Brain microvascular endothelial cell (primary cell): ENCODE measurements at places on chromosomes 3 and 15.

DNA sequence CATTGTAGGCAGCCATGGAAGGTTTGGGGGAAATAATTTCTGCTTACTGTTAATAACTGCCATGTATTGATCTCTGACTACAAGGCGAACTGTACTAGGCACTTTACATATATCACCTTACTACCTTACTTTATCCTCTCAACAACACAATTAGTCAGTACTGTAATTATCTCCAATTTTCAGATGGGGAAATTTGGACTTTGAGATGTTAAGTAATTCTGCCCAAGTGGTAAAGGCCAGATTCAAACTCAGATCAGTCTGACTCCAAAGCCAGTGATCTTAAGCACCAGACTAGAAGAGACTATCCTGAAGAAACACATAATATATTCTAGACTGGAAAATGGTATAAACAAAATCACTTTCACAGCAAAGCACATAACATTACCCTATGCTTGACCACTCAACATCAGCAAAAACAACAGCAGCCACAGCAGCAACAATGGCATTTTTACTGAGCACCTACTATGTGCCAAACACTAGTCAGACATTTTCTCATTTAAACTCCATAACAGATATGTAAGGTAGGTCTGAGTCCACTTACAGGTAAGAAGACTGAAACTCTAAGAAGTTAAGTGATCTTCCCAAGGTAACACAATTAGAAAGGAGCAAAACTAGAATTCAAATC, 13.1 kb downstream of the MTHFS start:
- no peak for DNase-seq

GRCh38 chr3:122640437-122640999, 40.1 kb upstream of the PARP14 start:
- no peak for DNase-seq

DNA sequence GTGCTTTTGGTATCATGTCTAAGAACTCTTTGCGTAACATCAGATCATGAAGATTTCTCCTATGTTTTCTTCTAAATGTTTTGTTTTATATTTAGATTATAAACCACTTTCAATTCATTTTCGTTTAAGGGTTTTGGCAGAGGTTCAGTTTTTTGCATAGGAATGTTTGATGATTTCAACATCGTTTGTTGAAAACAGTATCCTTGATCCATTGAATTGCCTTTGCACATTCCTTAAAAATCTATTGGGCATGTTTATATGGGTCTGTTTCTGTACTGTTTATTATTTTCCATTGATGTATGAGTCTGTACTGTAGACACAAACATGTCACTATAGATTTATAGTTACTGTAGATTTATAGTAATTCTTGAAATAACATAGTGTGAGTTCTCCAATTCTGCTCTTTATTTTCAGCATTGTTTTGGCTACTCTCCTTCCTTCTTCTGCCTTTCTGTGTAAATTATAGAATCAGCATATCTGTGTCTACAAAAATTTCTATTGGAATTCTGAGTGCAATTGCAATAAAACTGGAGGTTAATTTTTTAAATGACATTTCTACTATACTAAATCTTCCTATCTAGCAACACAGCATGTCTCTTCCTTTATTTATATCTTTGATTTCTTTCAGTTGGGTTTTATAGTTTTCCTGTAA, 374.0 kb downstream of the SV2B start:
- no peak for DNase-seq

- DNase-seq, result no peak
These were observed 498.0 kb downstream of the MECOM start for GRCh38 chr3:169165196-169166158.

DNA sequence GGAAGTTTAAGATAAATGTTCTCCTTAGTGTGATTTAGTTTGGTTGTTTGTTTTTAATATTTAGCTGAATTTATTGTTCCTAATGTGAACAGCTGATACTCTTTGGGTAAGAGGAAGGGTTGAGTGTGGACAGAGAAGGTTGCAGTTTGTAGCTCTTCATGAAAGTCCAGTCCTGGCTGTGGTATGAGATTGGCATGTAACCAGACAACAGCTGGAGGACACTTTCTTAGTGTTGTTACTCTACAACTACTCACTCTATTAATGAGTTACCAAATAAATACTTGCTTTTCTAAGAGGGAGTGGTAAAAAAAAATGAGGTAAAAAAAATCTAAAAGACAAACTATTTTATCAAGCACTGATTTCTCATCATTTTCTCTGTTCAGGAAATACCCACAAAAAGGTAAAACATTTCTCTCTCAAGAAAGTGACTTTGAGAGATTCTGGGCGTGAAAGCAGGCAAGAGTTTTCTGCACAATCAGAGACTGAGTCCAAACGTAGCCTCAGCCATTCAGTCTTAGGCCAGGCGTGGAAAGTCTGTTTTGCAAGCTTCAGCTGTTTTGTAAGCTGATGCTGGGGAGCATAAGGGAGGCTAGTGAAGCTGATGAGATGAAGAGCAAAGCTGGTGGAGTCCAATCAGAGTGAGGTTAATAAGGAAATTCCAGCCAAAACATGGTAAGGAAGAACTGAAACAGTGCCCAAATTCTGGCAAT, 138.5 kb upstream of the ARPP21 start:
- no peak for DNase-seq
